Activated CD8-positive, alpha-beta T cell treated with anti-CD3 and anti-CD28 coated beads for 36 hours (primary cell): ENCODE measurements at places on chromosomes 13 and 19. TPM values are rescaled to one million over a fixed set of nuclear protein-coding genes. Genes with fewer than 3 reads are reported as not detected.
A peak's percentile ranks its signal among the peaks of the same experiment; 100 is the strongest.

Gene IGSF23
- not detected for total RNA-seq

DNA sequence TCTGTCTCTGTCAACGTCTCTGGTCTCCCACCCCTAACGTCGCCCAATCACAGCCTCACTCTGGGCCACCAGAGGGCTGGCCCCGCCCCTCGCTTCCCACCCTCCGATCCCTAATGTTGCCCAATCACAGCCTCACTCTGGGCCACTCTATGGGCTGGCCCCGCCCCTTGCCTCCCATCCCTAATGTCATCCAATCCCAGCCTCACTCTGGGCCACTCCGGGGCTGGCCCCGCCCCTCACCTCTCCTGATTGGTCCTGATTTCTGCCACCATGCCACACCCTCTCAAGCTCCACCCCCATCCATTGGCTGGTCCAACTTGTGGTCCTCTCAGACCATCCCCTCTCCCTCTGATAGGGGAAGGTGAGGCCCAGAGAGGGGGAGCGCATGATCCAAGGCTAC, 24.9 kb downstream of the CELF5 start:
- peak; percentile 34 for DNase-seq

DNA sequence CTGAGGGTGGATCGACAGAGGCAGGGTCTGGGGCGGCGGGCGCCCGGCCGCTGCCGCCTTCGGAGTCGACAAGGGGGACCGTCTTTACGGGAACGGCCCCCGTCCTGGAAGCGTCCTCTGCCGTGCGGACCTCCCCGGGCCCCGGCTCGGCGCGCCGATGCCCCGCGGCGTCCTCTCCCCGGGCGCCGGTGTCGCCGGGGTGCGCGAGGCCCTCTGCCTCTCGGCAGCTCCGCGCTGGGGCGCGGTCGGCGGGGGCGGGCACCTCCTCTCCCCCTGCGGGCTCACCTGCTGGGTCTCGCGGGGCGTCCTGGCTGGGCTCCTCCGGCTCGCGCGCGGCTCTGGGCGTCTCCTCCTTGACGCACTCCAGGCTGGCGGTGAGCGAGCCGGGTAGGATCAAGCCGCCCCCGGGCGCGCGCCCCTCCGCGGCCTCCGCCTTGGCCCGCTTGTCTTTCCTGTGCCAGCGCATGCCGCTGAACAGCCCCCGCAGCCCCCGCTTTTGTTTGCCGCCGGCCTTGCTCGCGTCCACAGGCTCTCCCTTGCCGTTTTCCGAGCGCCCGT, 1.5 kb downstream of the AMER2 start:
- peak; percentile 12 for DNase-seq

GRCh38 chr19:55939206-55939605, 7.1 kb upstream of the NLRP13 start:
- DNase-seq = no peak

DNA sequence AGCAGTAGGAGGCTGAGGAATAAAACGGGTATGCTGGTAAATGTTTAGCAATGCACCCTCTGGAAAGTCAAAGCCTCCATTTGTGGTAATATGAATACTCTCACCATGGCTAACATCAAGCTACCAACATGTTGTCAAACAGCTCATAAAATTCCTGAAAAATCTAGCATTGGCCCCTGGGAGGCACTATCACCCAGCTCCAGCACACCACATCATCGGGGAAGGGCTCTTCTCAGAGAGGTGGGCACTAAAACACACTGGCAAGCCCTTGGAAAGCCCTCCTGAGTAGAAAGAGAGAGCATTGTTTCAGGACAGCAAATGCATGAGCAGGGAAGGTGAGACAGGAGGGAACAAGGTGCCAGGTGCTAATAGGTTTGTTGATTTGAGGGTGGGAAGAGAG, 53.9 kb upstream of the FLT1 start:
- no peak for DNase-seq

DNA sequence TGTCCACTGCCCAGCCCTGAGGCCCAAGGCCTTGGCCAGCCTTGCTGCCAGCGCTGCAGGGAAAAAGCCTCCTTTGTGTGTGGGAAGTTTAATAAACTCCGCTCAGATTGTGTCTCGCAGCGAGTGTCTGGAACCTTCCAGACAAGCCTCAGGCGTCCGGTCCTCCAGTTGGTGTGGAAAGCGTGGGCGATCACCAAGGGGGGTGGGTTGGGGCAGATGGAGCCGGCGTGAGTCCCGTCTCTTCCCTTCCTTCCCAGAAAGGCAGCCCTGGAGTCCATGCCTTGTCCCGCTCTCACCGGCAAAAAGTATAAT, 4.6 kb downstream of the STK11 start:
- DNase-seq = no peak

Gene FAM98C
- total RNA-seq = 12.5 TPM

DNA sequence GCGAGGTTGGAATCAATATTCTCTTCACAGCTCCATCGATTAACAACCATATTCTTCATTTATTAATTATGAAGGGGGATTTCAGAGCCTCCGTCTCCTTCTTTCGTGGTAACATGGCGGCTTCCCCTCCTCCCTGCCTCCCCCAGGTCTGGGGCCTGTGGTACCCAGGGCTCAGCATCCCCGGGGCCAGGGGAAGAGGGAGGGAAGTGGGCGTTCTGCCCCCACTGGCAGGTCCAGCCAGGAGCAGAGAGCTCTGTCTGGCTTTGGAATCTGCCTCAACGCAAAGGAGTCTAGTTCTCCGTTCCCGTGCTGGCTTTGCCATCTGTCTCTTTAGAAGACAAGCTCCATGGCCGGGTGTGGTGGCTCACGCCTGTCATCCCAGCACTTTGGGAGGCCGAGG, 37.8 kb upstream of the ONECUT3 start:
- DNase-seq = no peak

Gene CCL25
- 0.29 TPM for total RNA-seq

Gene ZNF730
- 2.6 TPM for total RNA-seq

Gene ZNF433
- total RNA-seq = 1.5 TPM

- no peak for DNase-seq
These were observed 60.0 kb upstream of the SERP2 start for GRCh38 chr13:44313674-44314073.

DNA sequence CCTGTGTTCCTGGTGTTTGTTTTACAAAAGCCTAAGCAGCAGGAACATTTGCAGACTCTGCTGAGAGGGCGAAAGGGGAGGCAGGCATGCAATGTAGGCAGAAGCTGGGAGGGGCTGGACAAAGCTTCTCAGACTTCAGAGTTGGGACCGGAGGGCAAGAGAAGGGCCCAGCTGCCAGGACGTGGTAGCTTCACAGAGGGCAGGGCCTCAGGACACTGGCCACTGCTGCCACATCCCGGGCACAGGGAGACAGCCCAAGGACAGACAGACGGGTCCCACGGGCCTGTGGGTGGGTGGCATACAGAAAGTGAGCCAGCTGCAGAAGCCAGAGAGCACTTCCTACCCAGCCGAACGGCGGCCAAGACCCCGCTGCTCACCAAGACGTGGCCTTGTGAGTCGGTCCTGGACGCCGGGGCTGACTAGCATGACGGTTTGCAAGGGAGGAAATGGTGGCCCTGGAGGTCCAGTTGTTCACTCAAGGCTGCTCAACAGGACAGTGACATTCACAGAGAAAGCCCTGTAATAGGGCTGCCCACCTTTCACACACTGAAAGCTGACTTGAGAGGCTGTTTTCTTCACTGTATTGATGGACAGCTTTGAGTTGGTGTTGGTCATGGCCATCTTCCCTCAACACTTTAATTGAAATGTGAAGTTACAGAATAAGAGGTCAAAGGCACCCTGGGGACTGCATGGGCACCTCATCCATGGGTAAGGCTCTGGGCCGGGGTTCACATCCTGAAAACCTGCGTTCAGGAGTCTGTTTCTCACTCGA, 23.7 kb upstream of the TFDP1 start:
- no peak for DNase-seq

DNA sequence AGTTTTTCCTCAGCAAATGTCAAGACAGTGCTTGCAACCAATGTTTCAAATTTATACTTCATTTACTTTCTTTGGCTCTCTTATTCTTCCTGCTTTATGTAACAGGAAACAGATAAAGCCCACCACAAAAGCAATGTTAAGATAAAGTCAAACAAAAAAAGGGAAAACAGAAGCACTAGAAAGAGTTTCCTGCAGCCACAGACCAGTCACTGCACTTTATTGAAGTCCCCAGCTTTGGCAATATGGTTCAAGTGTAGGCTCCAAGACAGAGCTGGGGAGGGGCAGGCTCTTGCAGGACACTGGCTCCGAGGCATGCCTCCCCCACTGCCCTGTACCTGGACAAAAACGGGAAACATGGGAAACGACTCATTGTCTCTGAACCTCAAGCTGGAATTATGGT, 15.3 kb upstream of the CDC16 start:
- no peak for DNase-seq

DNA sequence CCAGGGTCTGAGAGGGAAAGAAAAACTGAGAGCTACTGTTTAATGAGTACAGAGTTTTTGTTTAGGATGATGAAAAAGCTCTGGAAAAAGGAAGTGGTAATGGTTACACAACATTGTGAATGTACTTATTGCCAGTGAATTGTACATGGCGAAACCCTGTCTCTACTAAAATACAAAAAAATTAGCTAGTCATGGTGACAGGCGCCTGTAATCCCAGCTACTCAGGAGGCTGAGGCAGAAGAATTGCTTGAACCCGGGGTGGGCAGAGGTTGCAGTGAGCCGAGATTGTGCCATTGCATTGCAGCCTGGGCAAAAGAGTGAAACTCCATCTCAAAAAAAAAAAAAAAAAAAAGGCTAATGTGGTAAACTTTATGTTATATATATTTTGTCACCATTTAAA, 96.3 kb downstream of the VWA8 start:
- no peak for DNase-seq

DNA sequence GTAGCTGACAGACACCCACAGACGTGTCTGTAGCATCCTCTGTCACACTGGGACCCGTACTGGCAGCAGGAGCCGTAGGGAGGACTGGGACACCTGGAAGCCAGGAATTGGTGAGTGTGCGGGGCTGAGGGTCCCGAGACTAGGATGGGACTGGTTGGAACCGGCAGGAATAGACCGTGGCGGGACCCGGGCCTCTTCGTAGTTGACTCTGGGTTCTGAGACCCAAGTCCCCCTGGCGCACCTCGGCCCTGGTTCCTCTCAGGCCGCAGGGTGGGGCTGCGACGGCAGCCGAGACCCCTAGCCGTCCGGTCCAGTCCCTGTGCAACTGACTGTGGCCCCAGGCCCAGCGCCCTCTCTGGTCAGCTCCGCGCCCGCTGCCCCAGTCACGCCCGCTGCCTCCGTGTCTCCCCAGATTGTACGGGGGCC, 64.7 kb downstream of the ZNF823 start:
- DNase-seq = no peak

DNA sequence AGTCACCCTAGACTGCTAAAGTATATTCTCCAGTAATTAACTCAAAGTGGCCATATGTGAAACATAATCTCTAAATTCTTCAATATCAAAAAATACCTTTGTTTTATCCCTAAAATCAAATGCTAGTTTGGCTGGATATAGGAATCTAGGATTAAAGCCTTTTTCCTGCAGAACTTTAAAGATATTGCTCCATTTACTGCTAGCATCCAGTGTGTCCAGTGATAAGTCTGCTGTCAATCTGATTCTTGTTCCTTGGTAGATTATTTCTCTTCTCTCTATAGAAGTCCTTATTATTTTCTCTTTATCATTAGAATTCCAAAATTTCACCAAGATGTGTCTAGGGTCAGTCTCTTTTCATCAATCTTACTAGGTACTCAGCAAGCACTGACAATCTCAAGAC, 384.6 kb downstream of the FGF14 start:
- no peak for DNase-seq

GRCh38 chr13:50463719-50464118, 379.8 kb downstream of the DLEU7 start:
- no peak for DNase-seq

DNA sequence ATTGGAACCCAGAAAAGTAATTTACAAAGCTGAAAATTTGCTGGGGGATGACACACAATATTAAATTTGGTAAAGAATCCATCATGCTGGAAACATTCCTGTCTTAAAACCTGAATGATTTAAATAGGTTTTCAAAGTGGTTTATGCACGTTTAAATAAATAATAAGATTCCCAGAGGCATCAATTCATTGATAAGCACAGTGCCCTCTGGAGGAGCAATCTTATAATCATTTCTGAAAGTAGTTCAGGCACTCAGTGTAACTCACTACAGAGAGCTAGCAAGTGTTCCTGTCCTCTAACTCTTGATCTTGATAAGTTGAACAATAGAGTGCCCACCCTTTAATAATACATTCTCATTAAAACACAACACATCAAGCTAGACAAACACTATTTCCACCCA, 43.5 kb upstream of the SHISA2 start:
- no peak for DNase-seq

DNA sequence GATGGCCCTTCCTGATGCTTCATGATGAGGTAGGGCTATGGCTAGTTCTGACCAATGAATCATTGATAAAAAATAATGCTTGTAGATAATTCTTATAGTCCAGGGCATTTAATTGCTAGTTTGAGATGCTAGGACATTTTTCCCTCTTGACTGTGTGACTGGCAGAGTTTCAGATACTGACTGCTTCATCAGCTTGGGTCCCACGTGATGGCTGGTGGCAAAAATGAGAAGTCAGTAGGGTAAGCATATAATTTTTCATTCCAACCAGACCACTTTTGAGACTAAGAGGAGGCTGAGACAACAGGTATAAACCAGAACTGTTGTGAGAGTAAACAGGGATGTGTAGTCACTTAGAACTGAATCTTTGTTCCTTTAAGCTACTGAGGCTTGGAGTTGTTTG, 183.3 kb downstream of the HS6ST3 start:
- no peak for DNase-seq

Gene PCDH17
- total RNA-seq = not detected

Gene CYP2A6
- total RNA-seq = not detected

- DNase-seq = no peak
These were observed 31.8 kb downstream of the DNM2 start for GRCh38 chr19:10749435-10750384.

Gene AKAP11
- 37.0 TPM for total RNA-seq

DNA sequence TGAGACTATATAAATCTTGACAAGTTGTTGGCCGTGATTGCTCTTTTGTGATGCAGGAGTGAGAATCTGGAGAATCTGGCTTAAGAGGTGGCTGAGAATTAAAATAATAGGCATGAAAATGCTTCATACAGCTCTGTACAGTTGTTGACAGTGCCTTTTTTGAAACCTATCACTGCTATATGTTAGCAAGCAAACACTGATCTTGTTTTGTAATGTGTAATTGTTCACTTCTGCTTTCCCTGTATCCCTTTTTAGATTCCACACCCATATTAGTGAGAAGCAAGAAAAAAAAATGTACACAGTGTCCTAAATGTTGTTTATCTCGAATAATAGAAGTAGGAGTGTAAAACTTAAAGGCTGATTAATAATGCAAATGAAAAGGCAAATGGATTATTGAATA, 31.1 kb downstream of the ITM2B start:
- DNase-seq = no peak

GRCh38 chr13:110014719-110015118, 228.3 kb upstream of the IRS2 start:
- no peak for DNase-seq

- DNase-seq = no peak
These were observed 391.5 kb downstream of the DLEU7 start for GRCh38 chr13:50452028-50452427.
